Kidney (tissue), 22 donors: ENCODE measurements at places on chromosomes 6 and 20. TPM values are rescaled to one million over a fixed set of nuclear protein-coding genes. Genes with fewer than 3 reads are reported as not detected.

RGS19 gene
- total RNA-seq: 20.2 TPM

PRPH2 gene
- total RNA-seq: 1.6 TPM

TSHZ2 gene
- 15.5 TPM for total RNA-seq

CD109 gene
- total RNA-seq: 19.0 TPM

CST4 gene
- total RNA-seq: not detected

DNA sequence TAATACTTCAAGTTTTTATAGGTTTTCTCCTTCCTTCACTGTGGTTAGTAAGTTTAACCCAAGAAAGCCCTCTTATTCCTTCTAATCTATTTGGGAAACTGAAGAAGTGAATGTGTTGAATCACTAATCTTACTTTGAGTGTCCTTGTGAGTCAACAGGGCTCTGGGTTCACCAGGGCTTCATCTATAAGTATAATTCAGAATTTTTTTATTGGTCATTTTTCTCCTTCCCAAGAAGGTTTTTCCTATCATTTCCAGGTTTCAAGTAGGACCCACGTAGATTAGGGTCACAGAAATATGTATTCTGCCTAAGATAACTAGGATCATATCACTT is 191.1 kb downstream of the ATXN1 start:
- H3K27ac ChIP-seq: no peak overlapping the region
- DNase-seq: no peak
- no peaks in the 10 kb centered on the region for H3K4me1 ChIP-seq
- no peak overlapping the region for H3K4me3 ChIP-seq

- H3K4me3 ChIP-seq: no peak overlapping the region
- H3K36me3 ChIP-seq: no peaks in the 10 kb centered on the region
- H3K27me3 ChIP-seq: no peaks in the 10 kb centered on the region
- H3K4me1 ChIP-seq: no peaks in the 10 kb centered on the region
Observed at GRCh38 chr6:18681832-18682503, 294.8 kb downstream of the RNF144B start.

DNA sequence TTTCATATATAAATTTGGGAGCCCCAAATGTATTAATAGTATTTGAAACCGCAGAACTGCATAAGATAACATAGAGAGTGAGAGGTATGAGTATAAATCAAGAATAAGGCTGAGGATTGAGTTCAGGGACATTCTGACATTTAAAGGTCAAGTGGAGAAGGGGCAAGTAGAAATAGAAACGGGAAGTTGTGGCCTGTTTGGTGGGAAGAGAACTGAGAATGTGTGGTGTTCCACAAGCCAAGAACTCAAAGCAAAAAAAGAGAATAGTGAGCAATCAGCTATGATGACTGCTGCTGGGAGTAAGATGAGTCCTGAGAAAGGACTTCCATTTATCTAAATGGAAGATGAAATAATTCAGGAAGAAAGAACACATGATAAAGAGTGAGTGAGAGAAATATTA is 418.4 kb downstream of the CD109 start:
- H3K27ac ChIP-seq: no peak overlapping the region
- H3K4me1 ChIP-seq: no peaks in the 10 kb centered on the region
- no peaks in the 10 kb centered on the region for H3K27me3 ChIP-seq
- H3K4me3 ChIP-seq: no peak overlapping the region
